ENCODE measurements at places on chromosomes 13 and 19. TPM values are rescaled to one million over a fixed set of nuclear protein-coding genes. Genes with fewer than 3 reads are reported as not detected.

GRCh38 chr19:38684078-38684861 is 36.8 kb downstream of the ACTN4 start:
- peak; percentile 91 for DNase-seq

DNA sequence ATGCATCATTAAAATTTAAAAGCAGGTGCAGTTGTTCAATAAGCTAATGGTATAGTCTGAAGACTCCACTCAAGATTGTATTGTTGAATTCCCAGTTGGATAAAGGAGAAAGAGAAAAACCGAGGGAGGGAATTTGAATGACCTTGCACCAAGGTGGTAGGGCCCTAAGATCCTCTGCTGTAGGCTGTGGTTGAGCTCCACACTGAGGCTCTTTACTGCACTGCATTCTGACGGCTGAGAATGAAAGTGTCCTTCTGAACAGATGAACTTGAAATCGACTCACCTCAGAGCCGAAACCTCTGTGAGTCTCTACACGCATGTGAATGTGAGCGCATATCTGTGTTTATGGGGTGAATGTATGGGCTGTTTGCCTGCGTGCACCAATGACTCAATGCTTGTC is 388.9 kb upstream of the DACH1 start:
- no peak for DNase-seq

DNA sequence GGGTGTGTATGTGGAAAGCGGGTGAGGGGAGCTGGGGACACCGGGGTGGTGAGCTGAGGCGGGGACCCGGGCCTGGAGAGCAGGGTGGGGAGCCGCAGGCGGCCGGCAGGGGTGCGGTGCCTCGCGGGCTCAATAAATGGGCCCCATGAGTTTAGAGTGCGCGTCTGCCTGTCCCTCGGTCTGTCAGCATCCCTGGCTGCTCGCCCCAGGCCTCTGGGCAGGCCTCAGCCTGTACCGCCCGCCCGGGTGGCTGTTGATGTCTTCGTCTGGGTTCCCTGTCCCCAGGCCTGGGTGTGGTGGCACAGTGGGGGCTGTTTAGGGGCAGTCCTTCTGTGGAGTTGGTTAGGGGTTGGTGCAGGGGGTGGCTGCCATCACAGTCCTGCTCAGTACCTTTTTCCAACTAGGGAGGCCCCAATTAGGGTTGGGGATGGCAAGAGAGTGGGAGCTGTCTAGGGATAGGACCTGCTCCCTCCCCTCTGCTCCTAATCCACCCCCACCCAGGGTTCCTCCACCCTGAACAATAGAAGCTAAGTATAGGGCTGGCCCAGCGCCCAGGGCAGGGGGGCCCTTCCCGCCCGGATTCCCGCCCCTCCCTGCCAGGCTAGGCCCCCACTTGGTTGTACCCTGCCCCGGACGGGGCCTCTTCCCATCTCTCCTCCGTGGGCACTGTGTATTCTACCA is 12.2 kb downstream of the CIC start:
- DNase-seq: peak; percentile 85

ZNF813 gene
- total RNA-seq: 2.9 TPM

- no peak for DNase-seq
Measured at GRCh38 chr19:18045307-18046050, 37.5 kb downstream of the ARRDC2 start.

ZNF90 gene
- total RNA-seq: 4.6 TPM

TYROBP gene
- total RNA-seq: 71.5 TPM

- DNase-seq: no peak
Measured at GRCh38 chr13:34411894-34412293, 530.2 kb upstream of the NBEA start.

DNA sequence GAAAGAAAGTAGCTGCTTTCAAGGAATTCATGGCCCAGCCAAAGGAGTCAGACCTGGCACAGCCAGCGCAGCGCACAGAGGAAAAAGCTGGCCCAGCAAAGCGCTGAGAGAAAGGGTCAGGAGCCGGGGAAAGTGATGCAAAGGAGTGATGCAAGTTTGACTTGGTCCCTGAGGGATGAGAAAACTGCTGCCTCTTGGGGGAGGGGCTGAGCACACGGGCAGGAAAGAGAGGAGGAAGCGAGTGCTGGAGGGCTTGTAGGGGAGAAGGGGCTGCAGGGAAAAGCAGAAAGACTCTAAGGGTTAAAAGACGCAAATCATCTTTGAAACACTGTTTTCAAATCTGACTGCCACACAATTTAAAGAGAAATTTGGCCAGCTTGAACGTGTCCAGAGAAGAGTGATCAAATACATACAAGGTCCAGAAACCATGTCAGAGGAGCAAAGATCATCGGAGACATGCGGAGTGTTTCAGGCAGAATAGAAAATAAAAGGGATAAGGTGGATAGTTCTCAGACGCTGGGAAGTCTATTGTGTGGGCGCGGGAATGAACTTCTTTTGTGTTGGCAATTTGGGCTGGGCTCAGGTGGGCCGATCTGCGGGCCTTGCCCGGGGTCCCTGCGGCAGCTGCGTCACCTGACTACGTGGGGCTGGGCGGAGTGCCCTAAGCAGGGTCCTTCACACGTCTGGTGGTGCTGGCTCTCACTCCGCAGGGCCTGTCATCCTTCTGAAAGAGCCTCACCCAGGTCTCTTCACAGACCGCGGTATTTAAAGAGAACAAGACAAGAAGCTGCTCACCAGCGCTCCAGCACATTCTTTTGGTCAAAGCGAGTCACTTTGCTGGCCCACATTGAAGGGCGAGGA is 18.1 kb downstream of the N4BP2L1 start:
- DNase-seq: peak; percentile 79

DNA sequence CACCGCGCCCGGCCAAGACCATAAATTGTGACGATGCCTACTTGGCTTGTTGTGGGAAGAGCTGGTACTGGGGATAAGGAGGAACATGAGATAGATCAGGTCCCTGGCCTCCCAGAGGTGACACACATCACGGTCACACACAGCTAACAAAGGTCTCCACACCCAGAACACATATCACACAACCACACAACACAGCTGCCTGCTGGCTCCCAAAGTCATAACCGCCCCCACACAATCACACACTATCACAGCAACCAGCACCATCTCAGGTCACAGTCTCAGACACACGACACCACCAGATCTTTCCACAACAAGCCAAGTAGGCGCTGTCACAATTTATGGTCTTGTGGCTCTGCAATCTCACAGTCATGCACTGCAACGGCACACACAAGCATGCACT is 5.7 kb downstream of the COL5A3 start:
- no peak for DNase-seq

GRCh38 chr13:35889560-35889959 is 241.6 kb downstream of the DCLK1 start:
- no peak for DNase-seq

GRCh38 chr19:11196406-11197287 is 698 bp downstream of the KANK2 start:
- DNase-seq: peak; percentile 78

- no peak for DNase-seq
Measured at GRCh38 chr13:60288569-60288968, 108.5 kb upstream of the TDRD3 start.

DNA sequence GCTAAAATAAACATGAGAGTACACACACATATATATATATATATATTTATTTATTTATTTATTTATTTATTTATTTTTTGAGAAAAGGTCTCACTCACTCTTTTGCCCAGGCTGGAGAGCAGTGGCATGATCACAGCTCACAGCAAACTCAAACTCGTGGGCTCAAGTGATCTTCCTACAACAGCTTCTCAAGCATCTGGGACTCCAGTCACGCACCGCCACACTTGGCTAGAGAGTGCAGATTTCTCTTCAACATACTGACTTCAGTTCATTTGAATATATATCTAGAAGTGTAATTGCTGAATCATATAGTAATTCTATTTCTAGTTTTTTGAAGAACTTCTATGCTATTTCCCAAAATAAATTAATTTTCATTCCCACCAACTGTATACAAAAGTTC is 1711.8 kb downstream of the SLITRK5 start:
- DNase-seq: no peak

- DNase-seq: no peak
Measured at GRCh38 chr19:51372021-51372648, 319 bp downstream of the NKG7 start.

TNFSF11 gene
- not detected for total RNA-seq

DNA sequence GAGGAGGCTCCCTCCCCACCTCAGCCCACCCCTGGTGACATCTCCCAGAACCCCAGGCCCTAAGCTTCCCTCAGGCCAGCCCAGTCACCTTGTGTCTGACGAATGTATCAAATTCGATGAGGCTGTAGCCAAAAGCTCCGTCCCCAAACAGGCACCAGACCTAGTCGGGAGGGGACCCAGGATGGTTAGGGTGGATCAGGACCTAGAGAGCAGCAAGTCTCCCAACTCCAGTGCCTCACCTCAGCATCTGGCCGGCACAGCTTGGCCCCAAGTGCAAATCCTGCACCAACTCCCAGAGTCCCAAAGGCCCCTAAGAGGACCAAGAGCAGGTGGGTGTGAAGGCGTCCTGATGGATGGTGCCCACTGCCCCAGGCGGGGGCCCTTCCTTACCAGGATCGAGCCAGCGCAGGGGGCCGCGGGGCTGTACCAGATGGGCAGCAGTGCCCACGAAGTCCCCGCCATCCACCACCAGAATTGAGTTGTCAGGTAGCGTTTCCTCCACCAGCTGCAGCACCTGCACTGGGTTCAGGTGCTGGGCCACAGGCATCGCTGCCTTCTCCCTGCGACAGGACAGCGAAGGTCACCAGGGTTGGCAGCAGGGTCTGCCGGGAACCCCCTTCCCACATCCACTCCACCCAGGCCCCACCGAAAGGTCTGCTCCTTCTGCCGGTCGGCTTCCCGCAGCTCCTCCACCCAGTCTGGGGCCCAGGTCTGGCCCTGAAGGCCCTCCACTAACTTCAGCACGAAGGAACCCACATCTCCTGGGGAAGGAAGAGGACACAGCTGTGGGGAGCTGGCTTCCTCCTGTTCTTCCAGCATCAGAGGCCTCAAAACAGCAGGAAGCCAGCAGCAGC is 8.8 kb downstream of the SYDE1 start:
- DNase-seq: no peak

GRCh38 chr19:45125975-45126493 is 33.1 kb downstream of the PPP1R37 start:
- no peak for DNase-seq

DNA sequence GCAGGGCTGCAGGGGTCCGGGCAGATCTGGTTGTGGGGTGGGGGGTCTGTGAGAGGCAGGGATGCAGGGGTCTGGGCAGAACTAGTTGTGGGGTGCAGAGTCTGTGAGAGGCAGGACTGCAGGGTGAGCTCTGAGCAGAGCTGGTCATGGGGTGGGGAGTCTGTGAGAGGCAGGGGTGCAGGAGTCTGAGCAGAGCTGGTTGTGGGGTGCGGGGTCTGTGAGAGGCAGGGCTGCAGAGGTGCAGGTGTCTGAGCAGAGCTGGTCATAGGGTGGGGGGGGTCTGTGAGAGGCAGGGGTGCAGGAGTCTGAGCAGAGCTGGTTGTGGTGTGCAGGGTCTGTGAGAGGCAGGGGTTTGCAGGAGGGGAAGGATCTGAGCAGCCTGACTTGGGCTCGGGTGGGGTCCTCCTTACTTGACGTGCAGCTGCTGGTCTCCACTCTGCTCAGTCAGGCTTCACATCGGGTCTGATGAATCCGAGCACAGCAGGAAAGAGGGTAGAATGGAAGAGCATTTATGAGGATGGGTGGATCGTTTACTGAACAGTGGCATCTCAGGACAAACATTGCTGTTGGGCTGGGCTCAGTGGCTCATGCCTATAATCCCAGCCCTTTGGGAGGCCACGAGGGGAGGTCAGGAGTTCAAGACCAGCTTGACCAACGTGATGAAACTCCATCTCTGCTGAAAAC is 31.2 kb downstream of the IGFL2 start:
- no peak for DNase-seq

DNA sequence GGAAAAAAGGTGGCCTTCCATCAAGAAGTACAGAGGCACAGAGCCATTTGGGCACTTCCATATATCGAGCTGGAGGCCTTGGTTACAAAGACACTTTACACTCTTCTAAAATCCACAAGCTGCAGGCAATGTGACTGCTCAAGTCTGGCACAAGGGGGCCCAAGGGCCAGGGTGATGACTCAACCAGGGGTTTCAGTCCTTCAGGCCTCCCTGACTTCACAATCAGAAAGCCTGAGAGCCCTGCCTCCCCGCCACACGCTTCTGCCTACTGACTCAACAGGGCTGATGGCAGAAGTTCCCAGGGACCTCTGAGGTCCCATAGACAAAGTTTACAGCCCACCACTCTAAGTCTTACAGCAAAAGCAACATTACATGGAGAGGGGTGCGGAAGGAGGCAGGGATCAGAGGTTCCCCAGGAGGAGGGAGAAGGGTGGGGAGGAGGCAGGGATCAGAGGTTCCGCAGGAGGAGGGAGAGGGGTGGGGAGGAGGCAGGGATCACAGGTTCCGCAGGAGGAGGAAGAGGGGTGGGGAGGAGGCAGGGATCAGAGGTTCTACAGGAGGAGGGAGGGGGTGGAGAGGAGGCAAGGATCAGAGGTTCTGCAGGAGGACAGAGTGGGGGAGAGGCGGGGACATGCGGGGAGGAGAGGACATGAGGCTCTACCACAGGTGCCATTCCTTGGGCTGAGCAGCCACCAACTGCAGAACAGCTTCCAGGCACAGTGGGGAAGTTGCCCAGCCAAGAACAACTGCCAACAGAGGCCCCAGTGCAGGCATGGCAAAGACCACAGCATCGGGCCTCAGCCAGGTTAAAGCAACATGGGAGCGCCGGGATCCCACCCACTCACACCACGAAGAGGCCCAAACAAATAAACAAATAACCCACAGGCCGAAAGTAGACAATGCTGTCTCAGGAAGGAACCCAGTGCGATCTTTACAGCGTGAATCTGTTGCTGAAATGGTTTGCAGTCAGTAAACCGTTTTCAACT is 52.0 kb downstream of the SLC7A1 start:
- no peak for DNase-seq

DNA sequence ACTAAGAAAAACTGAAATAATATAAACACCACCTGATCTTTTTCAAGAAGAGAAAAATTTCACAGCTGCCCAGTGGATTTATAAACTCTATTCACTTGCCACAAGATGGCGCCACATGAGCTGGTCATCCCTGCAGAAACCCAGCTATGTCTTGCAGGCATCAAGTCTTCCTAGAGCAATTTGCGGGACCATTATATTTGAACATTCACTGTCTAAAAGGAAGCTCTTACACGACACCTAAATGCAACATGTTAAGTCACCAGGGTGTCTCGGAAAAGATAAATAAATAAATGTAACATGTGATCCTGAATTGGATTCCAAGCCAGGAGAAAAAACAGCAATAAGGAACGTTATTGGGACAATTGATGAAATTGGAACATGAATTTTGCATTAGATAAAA is 20.3 kb upstream of the AKT2 start:
- peak; percentile 89 for DNase-seq

DNA sequence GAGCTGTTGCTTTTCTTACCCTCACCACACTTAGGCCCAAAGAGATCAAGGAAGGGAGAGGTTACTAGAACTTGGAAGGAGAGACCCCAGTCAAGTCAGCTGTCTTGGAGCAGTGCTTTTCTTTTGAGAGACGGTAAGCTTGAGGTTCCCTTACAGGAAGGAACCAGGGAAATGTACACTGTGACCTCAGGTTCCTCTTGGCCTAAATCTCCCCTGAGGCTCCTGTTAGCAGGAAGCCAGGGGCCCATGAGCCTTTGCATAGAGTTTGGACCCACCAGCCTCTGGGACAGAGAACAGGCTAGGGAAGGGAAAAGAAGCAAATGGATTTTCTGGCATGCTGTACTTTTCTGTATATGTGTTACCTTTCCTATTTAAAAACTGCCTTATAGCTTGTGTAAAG is 5.9 kb upstream of the GPR18 start:
- no peak for DNase-seq

GRCh38 chr13:63107179-63107943 is 1691.7 kb upstream of the PCDH20 start:
- no peak for DNase-seq
